CD4-positive, alpha-beta T cell treated with Interleukin-2 at 100 ng/mL for 4 hours (primary cell): ENCODE measurements at places on chromosomes 16 and 17.

GRCh38 chr16:73125850-73126524 lies 78.1 kb upstream of the ZFHX3 start:
- DNase-seq = no peak

- DNase-seq = no peak
Measured at GRCh38 chr17:46053911-46054534, 55.0 kb downstream of the STH start.

- peak; percentile 99 for DNase-seq
Measured at GRCh38 chr16:89490439-89491237, at the start of gene ANKRD11. Gene ANKRD11, minus strand, starts transcription at chr16:89490561. Its CDS starts 173,542 bp downstream, at chr16:89317019.

DNA sequence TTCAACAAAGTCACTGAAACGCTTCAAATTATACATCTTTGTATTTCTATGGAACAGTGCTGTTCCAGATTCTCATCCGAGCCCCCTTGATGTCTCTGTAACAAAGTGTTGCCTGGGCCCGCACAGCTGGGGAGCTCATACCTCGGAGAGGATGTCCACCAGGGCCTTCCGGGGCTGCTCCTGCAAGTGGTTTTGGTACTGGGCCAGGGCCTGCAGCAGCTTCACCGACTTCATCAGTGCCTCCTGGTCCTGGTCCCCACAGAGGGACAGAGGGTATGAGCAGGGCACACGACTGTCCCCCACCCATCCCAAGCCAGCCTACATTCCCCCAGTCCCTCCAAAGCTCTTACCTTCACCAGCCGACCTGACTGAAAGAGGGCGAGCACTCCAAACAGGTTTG lies 1.5 kb downstream of the MYBBP1A start:
- DNase-seq = no peak

GRCh38 chr16:13957197-13958078 lies 37.5 kb downstream of the ERCC4 start:
- DNase-seq = peak; percentile 23

DNA sequence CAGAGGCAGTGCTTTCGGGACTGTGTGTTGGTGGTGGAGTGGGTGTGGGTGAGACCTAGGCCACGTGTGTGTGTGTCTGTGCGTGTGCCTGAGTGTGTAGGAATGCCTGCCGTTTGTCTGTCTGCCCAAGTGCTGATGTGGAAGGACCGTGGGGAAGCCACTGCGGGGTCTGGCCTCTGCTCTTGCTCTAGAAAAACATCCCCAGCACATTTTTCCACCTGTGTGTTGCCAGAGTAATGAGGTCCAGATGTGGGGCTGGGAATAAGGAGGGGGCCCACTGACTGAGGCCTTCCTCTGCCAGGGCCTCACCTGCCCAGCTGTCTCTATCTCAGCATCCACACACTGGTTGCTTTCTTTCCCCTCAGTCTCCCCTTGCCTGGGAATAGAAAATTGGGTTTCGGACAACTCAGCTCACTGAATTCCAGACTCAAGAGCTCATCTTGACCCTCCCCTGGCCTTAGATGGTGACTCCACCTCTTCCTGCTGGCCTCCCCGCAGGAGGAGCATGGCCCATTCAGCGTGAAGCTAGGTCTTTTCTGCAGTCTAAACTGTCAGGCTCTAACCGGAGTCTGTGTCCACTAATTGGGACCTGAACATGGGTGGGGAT lies 7.6 kb downstream of the SGCA start:
- DNase-seq = no peak

DNA sequence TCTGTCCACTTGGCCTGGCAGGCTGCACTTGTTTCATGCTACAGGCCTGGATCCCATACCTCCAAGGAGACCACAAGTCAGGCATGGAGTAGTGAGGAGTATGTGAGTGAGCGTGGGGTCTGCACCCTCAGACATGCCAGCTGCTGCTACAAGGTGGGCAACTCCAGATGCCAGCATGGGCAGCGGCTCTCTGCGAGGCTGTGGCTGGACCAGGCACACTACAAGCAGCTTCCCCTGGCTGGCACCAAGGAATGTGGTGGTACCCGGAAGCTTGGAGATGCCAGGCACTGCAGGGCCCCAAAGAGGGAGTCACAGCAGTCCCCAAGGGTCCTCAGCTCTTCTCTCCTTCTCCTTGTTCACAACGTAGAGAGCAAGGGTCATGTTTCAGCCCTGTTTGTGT lies 16.1 kb upstream of the DNAH9 start:
- no peak for DNase-seq

DNA sequence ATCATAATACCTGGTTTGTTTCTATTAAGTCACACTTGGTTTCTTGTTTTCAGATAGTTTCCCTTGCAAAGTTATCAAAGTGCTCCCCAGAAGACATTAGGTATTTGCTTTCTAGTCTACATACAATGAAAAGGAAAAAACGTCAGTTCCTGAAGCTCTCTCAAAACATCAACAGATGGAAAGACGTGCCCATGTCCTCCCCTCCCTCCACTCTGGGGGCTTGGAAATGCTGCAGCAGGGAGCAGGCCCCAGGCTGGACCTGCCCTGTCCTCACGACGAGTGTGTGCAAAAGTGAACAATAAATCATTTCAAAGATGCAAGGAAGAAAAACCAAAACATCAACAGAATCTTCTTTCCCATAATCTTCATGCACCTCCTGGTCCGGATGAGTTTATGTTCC lies 118.5 kb downstream of the USP22 start:
- DNase-seq = no peak

GRCh38 chr16:57213462-57213861 lies 27.3 kb downstream of the RSPRY1 start:
- DNase-seq = no peak

GRCh38 chr17:4901108-4901647 lies 1.7 kb downstream of the CHRNE start:
- no peak for DNase-seq

DNA sequence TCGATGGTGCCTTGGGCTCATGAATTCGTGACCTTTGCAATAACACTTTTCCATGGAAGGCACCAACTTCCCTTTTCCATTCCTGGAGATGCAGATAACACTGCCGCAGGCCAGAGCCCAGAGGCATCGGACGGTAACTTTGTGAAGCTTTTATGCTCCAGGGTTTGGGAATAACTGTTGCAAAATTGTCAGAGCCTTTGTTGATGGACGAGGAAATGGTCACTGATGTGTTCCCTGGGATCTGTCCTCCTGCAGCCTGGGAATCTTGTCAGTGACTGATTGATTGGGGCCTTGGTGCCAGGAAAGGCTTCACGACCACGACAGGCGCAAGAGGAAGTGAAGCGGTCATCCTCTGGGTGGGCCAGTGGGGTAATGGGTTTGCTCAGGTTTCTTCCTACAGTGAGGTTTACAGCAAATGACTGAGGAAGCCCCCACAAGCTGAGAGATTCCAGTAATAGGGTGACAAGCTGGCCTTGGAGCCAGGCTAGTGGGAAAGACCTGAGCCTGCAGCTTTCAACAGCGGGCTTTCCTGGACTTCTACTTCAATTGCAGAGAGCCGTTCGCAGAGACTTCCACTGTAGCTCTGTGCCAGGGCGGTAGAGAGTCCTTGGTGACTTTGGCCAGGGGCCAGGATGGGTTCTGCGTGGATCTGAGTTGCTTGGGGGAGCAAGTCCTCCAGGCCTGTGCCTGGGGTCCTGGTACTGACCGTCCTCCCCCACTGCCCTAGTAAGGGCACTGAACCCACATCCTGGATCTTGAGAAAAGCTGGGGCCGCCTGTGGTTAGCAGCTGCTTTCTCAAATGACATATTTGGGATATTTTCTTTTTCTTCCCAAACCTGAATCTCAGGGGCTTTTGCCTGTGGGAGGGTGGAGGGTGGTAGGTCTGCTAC lies 37.6 kb downstream of the PGS1 start:
- DNase-seq = no peak

DNA sequence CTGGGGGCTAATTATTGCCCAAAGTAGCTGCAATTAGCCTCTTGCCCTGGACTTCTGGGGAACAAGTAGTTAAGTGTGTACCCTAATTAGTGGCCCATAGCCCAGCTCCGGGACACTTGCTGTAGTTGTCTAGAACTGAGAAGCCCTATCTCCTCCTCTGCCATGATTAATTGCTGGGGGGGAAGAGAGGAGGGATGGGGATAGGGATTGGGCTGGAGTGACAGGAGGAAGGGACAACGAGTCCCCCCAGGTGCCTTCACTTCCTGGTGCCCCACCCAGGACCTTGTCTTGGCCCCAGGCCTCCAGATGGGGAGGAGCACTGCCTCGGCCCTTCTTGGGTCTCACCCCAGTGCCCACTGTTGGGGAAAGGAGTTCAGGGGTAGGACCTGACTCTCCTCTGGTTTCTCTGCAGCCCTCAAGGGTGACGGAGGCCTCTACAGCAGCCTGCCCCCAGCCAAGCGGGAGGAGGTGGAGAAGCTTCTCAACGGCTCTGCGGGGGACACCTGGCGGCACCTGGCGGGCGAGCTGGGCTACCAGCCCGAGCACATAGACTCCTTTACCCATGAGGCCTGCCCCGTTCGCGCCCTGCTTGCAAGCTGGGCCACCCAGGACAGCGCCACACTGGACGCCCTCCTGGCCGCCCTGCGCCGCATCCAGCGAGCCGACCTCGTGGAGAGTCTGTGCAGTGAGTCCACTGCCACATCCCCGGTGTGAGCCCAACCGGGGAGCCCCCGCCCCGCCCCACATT lies 17.4 kb downstream of the NGFR start:
- no peak for DNase-seq

DNA sequence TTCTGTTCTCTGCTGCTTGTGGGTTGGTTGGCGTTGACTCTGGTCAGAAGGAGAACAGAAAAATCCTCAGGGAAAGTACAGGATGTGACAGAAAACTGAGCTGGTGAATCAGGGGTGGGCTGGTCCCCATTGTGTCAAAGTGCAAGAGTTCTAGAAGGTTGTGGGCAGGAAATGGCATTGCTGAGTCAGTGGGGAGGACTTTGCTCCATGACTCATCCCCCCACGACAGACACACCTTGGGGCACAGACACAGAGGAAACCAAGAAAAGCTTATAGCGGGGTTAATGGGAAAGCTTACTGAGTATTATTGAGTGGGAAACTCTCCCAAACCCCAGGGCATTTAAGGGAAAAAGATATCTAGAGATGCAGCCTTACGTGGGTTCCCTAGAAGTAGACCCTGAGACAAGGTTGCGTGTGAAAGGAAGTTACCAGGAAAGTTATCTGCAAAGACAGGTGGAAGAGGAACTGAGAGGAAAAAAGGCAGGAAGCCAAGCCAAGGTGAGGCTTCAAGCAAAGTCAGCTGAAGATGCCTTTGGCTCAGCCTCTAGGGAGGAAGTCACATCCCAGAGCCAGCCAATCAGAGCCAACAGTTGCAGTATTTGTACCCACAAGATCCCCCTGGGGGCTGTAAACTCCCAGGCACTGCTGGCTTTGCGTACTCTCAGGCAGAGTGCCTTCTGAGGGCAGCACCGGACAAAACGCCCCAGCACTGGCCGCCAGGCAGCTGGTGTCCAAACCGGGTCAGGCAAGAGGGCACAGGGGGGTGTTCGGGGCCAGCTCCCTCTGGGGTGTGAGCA lies 86.4 kb downstream of the FOXL1 start:
- DNase-seq = peak; percentile 31

DNA sequence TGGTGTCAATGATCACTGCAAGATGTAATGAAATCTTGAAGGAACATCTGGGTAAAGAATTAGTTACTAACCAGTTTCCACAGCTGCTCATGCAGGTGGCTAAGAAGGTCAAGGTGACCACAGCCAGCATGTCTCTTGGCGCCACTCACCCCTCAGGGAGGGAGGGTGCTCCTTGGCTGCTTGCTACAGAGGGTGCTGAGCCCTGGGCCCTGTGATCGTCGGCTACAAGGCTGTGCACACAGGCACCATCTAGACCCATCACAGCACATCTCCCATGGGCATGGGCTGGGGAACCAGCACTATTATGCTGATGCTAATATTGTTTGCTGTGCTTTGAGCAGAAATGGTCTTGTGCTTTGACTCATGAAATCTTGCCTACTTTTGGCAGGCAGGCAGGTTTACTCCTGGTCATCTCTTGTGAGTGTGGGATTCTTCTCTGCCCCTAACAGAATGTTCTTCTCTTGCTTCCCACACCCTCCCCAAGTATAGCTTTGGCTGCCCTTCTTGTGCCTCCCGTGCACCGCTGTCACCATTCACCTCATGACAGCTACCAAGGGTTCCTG lies 36.4 kb downstream of the TXNDC11 start:
- no peak for DNase-seq

- DNase-seq = no peak
Measured at GRCh38 chr17:72518159-72518732, 397.4 kb downstream of the SOX9 start.

GRCh38 chr17:13909901-13910519 lies 159.3 kb upstream of the COX10 start:
- DNase-seq = no peak

- DNase-seq = no peak
Measured at GRCh38 chr17:56451629-56452028, 141.9 kb upstream of the NOG start.

DNA sequence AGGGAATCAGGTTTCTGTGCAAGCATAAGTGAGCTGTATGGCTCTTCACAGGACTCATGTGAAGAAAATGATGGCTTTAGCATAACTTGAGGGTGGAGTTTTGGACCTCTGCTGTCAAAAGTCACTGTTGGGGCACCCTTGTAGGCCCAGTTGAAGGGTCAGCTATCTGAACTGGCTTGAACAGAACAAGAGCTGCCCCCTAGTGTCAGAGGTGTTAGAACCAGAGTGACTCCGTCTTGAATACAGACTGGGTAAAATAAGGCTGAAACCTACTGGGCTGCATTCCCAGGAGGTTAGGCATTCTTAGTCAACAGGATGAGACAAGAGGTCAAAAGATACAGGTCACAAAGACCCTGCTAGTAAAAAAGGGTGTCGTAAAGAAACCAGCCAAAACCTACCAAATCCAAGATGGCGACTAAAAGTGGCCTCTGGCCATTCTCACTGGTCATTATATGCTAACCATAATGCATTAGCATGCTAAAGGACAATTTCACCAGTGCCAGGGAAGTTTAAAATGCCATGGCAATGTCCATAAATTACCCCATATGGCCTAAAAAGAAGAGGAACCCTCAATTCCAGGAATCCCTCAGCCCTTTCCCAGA lies 484.0 kb upstream of the ERCC4 start:
- DNase-seq = no peak

DNA sequence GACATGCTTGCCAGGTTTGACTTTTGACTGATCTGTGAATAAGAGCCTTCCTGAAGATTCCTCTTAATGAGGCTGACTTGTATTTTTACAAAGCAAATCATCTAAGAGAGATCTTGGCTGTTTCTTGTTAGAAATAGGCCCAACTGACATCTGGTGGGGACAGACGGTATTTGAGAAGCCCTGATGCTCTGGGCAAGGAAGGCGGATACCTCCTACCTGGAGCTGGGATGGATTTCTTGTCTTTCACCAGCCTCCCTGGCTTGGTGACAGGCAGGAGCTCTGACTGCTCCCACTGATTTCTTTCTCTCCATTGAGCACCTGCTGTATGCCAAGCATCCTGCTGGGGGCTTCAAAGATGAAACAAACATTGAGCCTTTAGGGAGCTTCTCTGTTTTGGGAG lies 40.4 kb downstream of the AKAP1 start:
- DNase-seq = no peak

GRCh38 chr17:7214300-7215135 lies 5.1 kb downstream of the DLG4 start:
- DNase-seq = peak; percentile 100
